CD4-positive, alpha-beta T cell treated with Interleukin-12 subunit alpha and Interleukin-12 subunit beta, for 1 hour (primary cell): ENCODE measurements at places on chromosomes 6 and 20.

DNA sequence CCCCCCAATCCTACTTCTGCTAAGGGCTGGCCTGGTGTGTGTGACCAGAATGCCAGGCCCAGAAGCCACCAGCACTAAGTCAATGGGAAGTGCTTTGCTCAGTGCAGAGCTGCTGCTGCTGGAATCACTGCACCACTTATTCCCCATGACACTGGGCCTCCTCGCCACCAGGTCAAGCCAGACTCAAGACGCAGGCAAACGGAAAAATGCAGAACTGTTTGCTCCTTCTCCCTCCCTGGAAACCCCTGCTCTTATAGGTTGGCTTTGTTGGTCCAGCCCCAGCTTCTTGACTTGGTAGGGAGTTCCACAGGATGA is 121.9 kb downstream of the PHACTR3 start:
- DNase-seq, result no peak

- DNase-seq, result no peak
Observed at GRCh38 chr6:2763345-2763841, 1.8 kb upstream of the WRNIP1 start.

DNA sequence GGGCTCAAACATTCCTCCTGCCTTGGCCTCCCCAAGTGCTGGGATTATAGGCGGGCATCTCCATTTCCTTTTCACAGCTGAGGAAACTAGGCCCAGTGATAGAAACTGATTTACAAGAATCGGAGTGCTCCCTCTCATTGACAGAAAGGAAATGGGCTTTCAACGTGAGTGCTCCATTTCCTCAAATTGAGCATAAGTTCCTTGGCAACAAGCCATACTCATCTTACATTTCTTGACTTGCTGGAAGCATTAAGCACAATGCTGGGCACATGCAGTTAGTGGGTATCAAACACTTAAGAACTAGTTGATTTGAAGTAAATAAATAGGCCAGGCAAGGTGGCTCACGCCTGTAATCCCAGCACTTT is 54.7 kb downstream of the FGD2 start:
- DNase-seq, result no peak

- DNase-seq, result no peak
Observed at GRCh38 chr20:33231237-33231636, 4.6 kb upstream of the BPIFA1 start.

DNA sequence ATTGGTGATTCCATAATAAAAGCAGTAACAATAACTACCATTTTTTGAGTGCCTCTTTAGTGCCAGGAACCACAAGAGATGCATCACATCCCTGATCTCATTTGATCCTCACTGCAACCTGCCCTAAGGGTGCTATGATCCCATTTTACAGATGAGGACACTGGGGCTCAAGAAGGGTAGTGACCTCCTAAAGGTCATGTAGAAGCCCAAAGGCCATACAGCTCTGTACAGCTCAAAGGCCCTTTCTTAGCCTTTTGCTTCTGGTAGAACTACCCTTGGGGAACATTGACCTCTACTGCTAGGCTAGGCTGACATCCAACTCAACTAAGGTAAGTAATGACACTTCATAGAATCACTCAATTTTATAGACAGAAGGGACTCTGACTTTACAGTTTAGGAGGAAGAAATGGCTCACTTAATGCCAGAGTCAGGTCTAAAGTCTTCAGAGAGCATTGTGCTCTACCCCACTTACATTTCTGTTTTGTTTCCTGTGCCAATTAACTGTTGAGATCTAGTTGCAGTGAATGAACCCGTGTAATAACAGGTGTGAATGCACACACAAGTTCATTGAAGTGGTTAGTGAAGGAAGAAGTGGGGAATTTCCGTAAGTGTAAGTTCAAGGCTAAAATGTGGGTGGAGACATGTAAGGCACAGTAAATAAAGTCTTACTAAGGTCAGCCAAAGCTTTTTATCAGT is 10.7 kb downstream of the SLC9A8 start:
- DNase-seq, result peak; percentile 75

- no peak for DNase-seq
Observed at GRCh38 chr6:20234136-20234535, 21.9 kb upstream of the MBOAT1 start.

DNA sequence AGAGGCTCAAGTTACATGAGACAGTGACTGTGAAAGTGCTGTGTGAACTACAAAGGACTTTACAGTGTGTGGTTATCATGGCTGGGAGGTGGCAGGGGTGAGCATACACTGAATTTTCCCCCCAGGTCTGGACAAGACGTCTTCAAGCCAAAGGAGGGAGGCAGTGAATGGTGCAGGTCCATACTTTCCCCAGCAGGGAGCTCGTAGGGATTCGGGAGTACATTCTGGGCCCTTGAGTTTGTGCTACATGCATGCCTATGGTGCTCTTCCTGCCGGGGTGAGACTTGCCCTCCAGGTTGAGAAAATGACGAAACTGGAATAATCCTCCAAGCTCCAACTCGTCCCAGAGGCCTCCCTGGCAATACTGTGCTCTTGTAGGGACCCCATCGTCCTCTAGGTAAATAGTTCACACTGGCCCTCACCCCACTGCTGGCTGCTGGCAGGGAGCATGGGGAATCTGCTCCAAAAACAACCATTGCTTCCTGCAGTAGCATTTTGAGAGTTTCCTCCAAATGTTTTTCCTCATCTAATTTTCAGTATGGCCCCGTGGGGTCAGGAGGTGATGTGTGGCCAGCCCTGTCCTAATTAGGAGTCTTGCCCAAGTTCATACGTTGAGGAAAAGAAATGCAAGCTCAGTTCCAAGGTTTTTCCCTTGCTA is 57.6 kb downstream of the ZNF831 start:
- no peak for DNase-seq

DNA sequence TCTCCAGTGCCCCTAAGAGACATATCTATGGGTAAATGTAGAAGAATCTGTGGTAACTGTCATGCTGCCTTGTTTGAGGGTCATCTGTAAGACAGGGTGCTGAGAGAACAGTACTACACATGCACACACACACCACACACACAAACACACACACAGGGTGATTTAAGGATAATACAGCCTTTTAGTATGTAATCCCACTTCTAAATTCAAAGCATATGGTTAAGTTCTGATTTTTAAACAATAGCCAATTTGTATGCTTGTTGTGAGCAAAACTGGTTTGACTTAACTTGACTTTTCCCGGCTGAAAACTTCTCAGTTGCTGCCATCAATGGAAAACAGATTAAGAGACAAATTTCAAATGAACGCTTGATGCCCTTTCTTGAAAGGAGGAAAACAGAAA is 241.8 kb downstream of the ADGRG6 start:
- DNase-seq, result no peak

GRCh38 chr6:134809130-134809529 is 140.8 kb downstream of the ALDH8A1 start:
- no peak for DNase-seq

- DNase-seq, result no peak
Observed at GRCh38 chr6:10300071-10300470, 114.8 kb downstream of the TFAP2A start.

GRCh38 chr20:33609504-33609903 is 52.6 kb upstream of the C20orf144 start:
- DNase-seq, result no peak

GRCh38 chr20:30892541-30893345 is 364.7 kb upstream of the DEFB115 start:
- no peak for DNase-seq

- DNase-seq, result peak; percentile 79
Observed at GRCh38 chr6:148947621-148948444, 201.0 kb downstream of the UST start.

GRCh38 chr20:62642666-62643520 is 590 bp downstream of the SLCO4A1 start:
- DNase-seq, result peak; percentile 42

- no peak for DNase-seq
Observed at GRCh38 chr6:155635416-155635815, 179.8 kb upstream of the NOX3 start.
